RWPE2 (cell line): ENCODE measurements at places on chromosomes 7 and 10.

- DNase-seq: no peak
These were observed 301.6 kb upstream of the HPS1 start for GRCh38 chr10:98748298-98748697.

DNA sequence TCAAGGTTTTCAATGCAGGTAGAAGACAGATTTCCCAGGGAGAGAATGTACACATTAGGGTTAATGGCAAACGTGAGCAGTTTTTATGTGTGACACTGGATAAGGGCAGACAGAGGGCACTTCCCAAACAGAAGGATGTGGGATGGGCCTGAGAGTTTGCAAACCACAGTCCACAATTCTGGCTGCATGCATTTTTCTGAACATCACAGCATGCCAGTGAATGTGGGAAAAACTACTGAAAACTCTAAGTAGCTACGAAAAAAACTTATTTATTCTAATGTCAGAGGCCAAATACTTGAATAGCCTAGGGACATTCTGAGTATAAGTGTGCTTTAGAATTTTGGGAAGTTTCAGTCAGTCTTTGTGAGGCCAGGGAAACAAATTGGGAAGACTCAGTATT lies 145.9 kb downstream of the NRCAM start:
- DNase-seq: no peak

GRCh38 chr7:7966141-7966734 lies 2.4 kb upstream of the GLCCI1 start:
- DNase-seq: no peak

- no peak for DNase-seq
These were observed 127.5 kb downstream of the VPS50 start for GRCh38 chr7:93359520-93360198.
